ENCODE measurements at places on chromosomes 3 and 15.

DNA sequence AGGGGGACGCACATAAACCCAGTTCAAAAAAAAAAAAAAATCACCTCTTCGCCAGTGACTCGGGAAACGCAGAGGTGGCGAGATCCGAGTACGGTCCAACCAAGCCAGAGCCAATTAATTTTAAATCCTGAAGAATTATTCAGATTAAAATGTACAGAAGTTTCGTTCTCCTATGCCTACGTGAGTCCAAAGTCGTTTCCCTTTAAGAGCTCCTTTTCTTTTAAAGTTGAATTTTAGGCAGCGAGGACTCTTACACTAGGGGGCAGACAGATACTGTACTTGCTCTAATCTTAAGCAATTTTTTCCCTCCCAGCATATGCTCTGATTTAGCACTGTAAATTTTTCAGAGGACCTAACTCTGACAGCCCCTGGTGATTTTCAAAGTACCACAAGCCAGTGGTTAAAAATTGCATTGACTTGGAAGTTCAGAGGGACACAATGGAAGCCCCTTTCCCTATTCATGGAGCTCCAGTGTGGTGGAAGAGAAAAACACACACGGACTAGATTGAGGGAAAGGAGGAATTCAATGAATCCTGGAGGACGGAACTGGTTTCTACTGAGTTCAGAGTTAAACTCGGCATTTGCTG lies 3.3 kb upstream of the NR2F2 start:
- DNase-seq = peak; percentile 92

DNA sequence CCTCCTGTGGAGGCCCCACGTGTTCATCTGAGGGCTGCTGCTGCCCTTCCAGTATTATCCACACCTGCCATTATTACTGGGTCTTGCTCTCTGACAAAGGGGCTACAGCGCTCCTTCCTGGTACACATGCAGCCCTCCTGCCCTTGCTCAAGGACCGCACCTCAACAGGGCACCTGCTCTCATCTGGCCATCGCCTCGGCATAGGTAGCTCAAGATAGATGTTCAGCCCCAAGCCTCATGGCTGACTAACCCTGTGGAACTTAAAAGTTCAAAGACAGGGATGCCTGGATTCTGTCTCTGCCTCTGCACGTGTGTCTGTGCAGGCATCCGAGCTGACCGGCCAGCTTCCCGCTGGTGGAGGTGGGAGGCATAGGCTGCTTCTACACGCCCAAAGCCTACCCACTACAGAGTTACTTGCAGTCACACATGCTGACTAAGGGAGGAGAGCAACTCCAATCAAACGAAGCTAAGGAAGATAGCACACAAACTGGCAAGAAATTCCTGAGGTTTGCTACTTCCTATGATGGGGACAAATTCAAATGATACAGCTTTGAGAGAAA lies 152.5 kb upstream of the ATP10A start:
- DNase-seq = no peak

GRCh38 chr3:156720826-156721225 lies 46.4 kb downstream of the TIPARP start:
- no peak for DNase-seq

DNA sequence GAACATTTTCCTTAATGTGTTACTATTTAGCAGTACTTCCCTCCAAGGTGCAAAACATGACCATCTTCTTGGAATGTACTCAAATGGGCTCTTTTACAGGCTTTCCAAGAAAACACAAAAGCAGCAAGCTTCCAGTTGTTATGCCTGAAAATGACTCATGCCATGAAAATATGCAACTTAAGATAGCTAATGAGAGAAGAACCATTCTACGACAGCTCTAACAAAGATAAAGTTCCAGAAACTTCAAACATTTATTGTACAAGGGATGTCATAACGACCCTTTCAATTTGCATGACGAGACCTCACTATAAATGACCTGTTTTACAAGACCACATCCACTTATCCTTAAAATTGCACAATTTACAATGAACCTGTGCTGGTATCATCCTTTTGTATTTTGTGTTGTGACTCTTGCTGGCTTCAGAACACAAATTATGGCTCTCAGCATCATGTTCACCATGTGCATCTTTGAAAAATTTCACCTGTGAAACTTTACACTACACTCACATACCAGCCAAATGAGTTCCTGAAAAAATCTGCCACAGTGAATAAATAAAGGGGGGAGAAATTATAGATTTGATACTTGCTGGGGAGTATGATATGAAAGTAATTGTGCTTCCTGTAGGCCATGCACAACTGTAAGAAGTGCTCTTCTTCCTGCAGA lies 433.7 kb downstream of the MAGI1 start:
- DNase-seq = peak; percentile 57

DNA sequence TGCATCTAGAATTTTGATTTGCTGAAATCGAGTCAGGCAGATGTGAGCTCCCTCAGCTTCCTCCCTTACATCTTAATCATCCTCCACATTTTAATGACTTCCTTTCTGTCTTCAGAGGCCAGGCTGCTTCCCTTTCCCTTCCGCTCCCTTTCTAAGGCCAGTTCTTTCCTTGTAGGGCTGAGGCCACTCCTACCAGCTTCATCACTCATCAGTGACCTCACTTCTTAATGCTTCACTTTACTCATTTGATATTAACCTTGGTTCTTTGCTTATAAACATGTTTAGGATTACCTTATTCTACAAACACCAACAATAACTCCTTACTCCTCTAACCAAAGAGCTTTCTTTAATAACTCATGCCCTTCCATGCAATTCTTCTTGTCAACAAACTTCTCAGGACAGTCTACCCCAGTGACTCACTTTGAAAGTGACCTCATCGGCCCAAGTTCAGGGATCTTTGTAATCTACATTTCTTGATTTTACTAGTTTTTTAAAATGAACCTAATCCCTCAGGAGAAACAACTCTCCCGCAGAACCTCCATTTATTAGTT lies 23.9 kb downstream of the ILDR1 start:
- peak; percentile 54 for DNase-seq

- DNase-seq = no peak
These were observed 617.2 kb upstream of the NR2F2 start for GRCh38 chr15:95713324-95713723.

- DNase-seq = no peak
These were observed 45.2 kb downstream of the GRIP2 start for GRCh38 chr3:14494973-14495300.

DNA sequence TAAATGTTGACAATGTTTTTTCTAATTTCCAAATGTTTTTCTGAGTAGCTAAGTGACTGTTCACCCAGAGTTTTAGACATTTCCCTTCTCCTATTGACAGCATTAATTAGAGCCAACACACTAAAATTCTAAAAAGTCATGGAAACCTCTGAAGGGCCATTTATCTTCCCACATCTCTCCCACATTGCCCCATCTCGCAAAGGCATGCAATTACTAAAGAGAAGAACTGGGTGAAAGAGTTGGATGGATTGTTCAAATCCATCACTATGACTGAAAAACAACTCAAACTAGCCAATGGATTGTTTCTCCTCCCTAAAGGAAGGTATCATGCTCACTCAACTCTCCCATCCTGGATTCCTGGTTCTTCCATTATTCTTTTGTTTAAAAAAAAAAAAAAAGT lies 30.0 kb upstream of the PHLDB2 start:
- DNase-seq = no peak

DNA sequence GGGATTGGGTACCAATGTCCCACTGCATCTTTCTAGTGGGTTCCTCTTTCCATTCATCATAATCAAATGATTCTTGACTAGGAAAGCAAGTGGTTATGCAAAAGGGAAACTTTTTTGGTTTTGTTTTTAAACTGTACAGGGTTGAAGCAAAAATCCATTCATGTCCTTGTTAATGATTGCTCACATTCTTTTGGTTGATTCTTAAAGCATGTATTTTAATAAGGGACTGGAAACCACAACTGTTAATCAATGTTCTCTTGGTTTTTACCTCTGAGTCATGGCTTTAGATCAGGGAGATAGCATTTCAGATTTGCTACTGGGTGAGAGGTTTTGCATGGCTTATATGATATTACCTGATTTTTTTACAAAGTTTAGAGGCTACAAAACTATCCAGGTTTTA lies 371.7 kb upstream of the RGMA start:
- no peak for DNase-seq

DNA sequence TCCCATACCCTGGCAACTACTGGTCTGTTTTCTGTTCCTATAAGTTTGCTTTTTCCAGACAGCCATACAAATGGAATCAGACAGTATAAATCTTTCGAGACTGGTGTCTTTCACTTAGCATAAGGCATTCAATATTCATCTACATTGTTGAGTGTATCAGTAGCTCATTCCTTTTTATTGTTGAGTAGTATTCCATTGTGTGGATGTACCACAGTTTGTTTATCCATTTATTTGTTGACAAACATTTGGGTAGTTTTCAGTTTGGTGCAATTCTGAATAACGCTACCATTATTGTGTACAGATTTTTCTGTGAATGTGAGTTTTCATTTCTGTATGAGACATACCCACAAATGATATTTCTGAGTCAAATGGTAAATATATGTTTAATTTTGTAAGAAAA lies 35.4 kb downstream of the LARP6 start:
- DNase-seq = no peak

GRCh38 chr3:105364128-105364527 lies 2.6 kb upstream of the ALCAM start:
- peak; percentile 73 for DNase-seq

- no peak for DNase-seq
These were observed 374.8 kb upstream of the PDZRN3 start for GRCh38 chr3:73999501-73999900.

DNA sequence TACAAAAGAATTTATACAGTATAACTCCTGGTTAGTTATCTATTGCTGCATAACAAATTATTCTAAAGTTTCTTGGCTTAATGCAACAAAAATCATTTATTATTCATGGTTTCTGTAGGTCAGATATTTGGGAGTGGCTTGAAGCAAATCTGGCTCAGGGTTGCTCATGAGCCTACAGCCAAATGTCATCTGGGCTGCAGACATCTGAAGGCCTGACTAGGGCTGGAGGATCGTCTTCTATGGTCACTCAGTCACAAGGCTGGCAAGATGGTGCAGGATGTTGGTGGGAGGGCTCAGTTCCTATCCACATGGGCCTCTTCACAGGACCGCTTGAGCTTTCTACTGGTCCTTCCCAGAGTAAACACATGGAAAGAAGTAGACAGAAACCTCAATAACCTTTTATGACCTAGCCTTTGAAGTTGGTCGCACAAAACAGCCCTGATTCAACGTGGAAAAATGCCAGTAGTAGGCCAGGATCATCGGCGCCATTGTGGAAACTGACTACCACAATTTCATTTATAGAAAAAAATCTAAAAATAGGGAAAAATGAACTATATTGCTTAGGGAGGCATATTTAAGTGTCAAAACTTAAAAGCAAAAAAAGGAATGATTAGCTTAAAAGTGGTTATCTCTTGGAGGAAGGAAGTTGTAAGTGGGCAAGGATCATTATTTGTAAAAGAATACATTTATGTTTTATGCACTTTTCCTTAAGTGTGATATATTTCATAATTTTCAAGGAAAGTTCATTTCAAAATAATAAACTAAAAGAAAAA lies 9.9 kb upstream of the MITF start:
- no peak for DNase-seq
